ENCODE measurements at places on chromosomes 11 and 22. TPM values are rescaled to one million over a fixed set of nuclear protein-coding genes. Genes with fewer than 3 reads are reported as not detected.

GRCh38 chr22:44331881-44332714, 19.3 kb upstream of the SHISAL1 start:
- peak; percentile 20 for DNase-seq

DNA sequence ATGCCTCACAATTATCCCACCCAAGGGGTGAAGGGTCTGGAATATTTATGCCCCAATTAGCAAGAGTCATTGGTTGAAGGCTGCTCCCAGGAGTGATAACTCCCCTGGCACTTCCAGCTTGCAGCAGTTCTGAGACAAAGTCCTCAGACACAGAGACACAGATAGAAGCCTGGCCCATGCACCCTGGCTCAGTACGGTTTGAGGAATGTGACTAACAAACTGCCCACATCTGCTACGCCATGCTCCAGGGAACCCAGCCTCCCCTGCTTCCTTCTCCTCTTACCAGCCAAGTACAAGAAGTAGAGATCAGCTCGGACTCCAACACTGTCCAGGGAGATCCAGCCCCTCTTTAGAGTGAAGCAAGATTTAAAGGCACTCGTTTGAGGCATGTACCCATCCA, 48.5 kb upstream of the BMAL1 start:
- DNase-seq, result peak; percentile 14

DNA sequence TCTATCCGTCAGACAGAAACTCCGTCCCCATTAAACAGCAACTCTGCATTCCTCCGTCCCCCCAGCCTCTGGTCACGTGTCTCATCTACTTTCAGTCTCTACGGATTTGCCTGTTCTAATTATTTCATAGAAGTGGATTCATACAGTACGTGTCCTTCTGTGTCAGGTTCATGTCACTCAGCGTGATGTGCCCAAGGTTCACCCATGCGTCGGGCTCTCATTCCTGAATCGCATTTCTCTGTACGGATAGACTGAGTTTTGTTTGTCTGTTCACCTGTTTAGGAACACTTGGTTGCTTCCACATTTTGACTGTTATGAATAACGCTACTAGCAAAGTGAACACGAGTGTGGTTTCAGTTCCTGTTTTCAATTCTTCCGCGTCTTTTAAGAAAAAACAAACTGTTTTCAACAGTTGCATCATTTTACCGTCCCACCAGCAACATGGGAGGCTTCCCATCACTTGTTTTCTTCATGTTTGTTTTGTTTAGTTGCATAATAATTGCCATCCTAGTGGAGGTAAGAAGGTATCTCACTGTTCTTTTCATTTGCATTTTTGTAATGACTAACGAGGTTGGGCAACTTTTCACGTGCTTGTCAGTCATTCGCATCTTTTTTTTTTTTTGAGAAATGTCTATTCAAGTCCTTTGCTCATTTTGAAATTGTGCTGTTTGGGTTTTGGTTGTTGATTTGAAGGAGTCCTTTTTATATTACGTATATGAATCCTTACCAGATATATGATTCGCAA, 8.9 kb upstream of the NLRP6 start:
- peak; percentile 96 for DNase-seq

- no peak for DNase-seq
Measured at GRCh38 chr11:1408346-1408745, 18.6 kb downstream of the BRSK2 start.

GRCh38 chr11:68601147-68601546, 83.2 kb upstream of the GAL start:
- no peak for DNase-seq

DNA sequence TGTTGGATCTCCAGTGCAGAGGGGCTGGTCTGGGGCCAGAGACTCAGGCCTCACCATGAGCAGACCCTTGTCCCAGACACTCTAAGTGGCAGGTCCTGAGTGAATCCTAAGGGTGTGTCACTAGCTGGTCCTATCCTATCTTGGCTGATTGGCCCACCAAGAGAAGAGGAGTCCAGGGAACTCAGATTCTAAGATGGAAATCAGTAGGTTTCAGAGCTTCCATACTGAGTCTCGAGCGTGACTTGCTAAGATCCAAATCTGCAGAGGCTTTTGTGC, 10.9 kb downstream of the POU2AF1 start:
- DNase-seq, result no peak

GRCh38 chr11:47137476-47137875, 39.2 kb downstream of the ARFGAP2 start:
- DNase-seq, result no peak

- DNase-seq, result no peak
Measured at GRCh38 chr11:8826139-8826786, 84.7 kb upstream of the AKIP1 start.

GRCh38 chr11:115613986-115614632, 109.9 kb upstream of the CADM1 start:
- DNase-seq, result no peak

DNA sequence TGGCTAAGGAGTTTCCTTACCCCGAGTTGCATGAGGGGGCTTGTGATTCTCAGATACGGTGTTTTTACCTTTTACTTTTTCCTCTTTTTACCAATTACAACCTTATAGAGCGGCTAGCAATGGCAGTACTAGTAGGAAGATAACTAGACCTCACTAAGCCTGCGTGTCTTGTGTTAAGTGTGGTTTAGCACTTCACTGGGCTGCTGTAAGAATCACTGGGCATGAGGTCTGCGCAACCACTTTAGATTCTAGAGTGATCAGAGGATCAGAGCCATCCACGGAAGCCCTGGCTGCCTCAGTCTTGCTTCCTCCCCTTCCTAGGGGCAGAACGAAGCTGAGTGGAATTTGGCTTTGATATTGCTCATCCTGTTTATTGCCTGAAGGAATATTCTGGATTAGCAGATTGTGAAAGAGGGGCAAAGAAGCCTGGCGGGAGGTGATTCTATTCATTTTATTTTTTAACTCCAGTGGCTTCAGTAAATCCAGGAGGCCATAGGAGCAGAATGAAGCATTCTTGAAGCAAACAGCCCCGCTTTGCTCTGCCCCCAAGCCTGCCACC, 88.5 kb downstream of the GRAMD1B start:
- DNase-seq, result peak; percentile 15

GRCh38 chr11:111978028-111978771, 41.1 kb downstream of the DIXDC1 start:
- no peak for DNase-seq

- no peak for DNase-seq
Measured at GRCh38 chr11:61004180-61004611, 32.7 kb downstream of the CD6 start.

DNA sequence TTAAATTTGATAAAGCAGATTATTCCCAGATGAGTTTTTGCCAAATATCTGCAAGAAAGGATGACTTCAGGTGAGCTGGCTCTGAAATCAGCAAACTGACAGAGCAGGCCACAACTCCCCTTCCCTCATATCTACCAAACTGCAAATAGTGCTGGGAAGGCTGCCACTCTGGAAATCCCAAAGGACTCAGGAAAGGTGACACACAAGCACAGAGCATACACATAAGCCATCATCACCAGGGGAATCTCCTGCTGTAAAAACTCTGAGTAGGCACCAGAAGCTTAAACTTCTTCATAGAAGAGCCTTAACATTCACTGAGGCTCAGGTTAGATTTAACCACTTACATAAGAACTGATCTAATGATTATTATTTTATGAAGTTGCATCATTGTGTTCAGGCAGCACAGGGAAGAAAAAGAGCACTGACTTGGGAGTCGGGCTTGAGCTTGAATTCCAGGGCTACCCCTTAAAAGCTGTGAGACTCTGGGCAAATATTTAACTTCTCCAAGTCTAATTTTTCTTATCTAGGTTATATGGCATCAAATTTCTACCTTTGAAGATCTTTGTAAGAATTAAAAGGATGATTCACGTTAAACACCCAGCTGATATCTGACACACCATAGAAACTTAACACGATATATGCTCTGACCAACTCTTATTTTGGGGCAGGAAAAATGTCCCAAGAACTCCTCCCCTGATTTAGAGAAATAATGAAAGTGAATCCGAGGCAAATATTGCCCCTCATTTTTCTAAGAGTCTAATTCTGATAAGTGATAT, 15.0 kb downstream of the SYTL2 start:
- DNase-seq, result no peak

DNA sequence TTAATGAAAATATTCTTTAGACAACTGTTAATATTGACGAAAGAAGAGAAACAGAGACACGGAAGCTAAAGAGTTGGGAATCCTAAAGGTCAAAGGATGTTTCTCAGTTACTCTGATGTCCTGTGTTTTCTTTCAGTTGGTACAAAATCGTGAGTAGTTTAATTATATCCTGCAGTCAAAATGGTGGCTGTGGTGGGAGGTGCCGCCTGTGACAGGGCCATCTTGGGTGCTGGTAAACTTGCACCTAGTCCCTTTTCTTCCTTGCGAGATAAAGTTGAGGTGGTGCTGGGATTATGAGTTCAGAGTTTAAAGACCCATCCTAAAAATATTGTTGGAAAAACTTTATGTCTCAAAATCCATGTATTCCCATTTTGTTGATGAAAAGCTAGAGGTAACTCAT, 2.2 kb downstream of the CECR2 start:
- DNase-seq, result peak; percentile 9

GRCh38 chr22:48511211-48511610, 1316.5 kb downstream of the BRD1 start:
- no peak for DNase-seq

- no peak for DNase-seq
Measured at GRCh38 chr22:27466229-27466628, 335.3 kb downstream of the MN1 start.

DNA sequence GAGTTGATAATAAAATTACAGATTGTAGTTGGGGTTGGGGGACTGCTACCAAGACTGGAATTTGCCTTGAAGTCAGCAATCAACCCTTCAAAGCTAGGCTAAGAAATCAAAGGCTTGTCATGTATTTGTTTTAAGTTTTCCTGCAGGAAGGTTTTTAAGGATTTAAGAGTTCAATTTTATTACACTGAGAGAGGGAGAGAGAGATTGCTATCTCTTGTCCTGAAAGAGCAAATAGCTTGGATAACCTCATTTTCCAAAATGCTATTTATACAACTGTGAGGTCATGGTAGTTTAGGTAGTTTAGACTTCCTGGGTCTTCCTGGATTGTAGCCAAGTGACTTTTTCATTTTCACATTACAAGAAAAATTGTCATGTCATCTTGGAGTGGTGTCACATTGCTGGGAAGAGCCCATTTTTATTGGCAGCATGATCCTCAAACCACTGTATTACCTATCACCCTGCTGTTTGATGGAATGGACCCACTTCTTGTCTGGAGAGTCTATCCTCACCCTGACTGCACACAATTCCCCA, 10.1 kb upstream of the PRSS23 start:
- no peak for DNase-seq

DNA sequence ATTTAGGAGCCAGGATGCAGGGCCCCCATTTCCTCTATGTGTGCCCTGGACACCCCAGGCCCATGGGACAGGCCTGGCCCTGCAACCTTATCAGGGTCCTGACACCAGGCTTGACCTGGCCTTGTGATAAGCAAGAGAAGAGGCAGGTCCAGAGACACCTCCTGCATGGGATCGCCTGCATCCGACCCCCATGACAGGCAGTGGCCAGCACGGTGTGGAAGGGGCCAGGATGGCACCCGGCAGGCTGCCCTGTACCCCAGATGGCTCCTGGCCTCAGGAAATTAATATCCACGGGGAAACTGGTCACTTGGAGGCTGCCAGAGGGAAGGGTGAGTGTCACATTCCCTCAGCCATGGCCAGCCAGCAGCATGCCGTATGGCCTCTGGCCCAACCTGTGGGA, 6.8 kb downstream of the KRTAP5-9 start:
- DNase-seq, result no peak

DNA sequence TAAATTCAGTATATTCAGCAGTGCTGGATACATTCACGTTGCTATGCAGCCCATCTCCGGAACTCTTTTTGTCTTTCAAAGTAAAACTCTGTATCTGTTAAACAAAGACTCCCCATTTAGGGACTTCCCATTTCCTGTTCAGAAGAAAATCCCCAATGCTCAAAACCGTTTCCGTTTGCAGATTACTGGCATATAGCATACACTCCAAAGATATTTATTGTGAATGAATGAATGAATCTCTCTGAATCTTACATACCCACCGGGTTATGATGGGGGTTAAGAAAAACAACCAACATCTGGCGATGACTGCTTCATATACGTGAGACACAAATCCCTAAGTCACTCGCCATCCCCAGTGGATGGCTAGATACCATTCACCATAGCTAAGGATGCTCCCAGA, 1.6 kb downstream of the THY1 start:
- no peak for DNase-seq

The CPT1B gene
- total RNA-seq, result 59.8 TPM

The LMNTD2 gene
- 21.4 TPM for total RNA-seq

The C11orf16 gene
- total RNA-seq, result not detected

The HMBS gene
- 9.2 TPM for total RNA-seq

The SPTBN2 gene
- total RNA-seq, result 0.67 TPM

The C11orf52 gene
- not detected for total RNA-seq

The C1QTNF5 gene
- total RNA-seq, result not detected

The ABTB2 gene
- 5.9 TPM for total RNA-seq

The ESAM gene
- total RNA-seq, result 1.8 TPM

The PATE4 gene
- not detected for total RNA-seq

The TUB gene
- total RNA-seq, result 0.10 TPM

The SERHL2 gene
- total RNA-seq, result 5.0 TPM

The MS4A7 gene
- total RNA-seq, result 27.2 TPM

The KCNJ5 gene
- not detected for total RNA-seq

The CECR2 gene
- 6.6 TPM for total RNA-seq
